ENCODE measurements at places on chromosomes 2 and 18.

DNA sequence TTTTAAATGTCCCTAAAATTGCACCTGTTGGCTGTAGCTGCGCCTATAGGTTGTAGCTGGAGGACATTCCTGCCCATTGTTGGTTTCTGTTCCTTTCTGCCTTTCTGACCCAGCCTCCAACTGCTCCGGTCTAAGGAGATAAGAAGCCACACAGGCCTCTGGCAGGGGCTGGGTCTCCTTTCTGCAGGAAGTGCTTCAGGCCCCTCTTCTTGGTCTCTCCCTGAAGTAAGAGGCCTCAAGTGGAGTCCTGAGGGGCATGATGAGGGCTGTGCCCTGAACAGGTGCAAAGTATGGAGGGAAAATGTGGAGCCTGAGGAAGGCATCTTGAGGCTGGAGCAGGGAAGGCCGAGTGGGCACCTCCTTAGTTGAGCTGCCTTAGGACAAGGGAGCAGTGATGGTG lies 10.4 kb upstream of the SFTPB start:
- no peak for DNase-seq

DNA sequence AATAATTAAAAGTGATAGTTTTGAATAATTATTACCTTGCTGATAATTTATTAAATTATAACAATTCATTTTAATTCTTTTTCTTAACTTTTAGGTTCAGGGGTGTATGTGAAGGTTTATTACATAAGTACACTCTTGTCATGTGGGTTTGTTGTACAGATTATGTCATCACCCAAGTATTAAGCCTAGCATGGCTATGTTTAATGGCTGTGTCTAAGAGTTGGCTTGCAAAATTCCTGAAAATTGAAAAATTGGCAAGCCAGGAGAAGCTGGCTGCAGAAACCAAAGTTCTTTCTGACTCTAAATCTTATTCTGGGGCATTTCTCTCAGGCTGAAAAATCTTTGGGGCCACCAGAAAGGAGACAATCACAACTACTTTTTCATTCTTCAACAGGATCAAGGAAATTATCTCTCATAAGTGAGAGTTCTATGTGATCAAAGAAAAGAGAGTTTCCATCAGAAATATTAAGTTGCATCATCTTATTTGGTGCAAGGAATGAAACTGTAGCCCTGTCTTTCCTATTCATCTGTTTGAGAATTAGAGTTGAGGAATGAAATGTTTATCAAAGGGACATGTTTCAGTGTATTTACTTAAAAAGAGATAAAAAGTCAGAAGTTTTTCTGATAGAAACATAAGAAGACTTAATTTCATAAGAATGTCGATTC lies 412.1 kb upstream of the CDH2 start:
- DNase-seq = no peak

DNA sequence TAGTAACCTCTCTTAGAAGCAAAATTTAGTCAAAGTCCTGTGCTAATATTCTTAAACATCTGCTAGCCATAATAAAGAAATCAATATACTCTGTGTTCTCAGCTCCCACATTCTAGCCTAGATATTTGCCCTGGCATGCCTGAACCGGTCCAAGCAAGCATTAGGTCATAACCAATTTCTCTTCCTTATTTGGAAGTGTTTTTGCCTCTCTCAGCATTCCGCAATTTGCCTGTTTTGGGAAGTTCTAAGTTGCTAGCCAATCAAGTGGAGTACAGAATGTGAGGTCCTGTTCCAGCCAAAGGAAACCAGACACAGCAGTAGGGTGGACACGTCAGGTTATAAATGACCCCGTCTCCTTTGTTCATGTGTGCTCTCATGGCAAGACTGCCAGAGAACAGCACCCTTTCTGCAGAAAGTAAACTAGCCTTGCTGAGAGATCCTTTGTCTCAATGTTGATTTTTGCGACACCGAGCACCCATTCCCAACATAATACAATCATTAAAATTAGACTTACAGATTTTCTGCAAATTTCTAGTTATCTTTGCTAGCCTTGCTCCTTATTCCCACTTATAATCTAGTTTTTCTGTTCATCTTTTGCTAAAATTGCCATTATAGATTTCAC lies 13.0 kb upstream of the SULT1C4 start:
- no peak for DNase-seq

- DNase-seq = no peak
Measured at GRCh38 chr2:234752966-234753365, 198.9 kb upstream of the SH3BP4 start.

DNA sequence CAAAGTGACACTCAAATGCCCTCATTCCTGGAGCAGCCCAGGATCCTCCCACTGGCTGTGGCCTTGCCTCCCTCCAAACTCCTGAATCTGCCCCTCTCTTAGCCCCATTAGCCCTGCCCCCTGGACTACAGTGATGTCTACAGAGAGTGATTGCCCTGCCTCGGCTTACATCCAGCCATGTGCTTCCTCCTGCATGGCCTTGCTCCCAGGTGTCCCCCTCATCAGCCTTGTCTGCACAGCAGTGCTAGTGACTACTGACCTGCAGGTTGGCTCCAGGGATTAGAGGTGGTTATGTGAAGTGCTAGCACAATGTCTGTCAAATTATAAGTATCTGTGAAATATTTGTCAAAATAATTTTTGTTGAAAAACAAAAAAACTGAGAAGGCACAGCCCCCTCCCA lies 259.1 kb upstream of the MYT1L start:
- DNase-seq = no peak

DNA sequence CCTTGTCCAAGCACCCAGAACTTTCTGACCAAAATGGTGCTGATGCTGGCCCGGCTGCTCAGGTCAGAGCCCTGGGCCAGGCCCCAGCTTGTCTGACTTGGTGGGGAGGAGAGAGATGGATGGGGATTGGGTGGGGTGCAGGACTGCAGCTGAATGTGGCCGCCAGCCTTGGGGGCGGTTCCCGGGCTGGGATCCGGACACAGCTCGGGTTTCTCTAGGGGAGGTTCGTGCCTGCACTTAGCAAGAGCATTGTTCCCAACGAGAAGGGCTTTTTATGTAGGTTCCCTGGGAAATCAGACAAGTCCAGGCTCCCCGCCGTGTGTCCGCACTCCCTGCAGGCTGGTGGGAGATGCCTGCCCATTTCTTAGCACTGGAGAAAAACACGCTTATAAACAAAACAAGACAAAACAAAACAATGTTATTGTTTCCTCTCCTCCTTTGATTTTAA lies 50.5 kb upstream of the HS6ST1 start:
- DNase-seq = no peak

DNA sequence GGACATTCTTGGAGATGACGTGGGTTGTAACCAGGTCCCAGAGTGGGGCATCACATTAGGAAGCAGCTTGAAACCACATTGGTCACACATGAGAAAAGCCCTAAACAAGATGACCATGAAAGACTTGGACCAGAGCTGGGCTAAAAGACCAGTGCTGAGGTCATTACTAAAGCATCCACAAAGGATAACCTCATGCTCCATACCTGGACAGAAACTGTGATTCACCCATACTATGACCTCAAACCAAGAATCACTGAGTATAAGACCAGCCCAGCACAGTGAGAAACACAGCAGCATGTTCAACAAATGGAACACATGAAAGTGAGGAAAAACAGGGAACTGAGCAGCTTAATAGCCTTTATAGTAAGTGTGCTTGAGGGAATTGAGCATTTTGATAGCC lies 635.5 kb upstream of the NETO1 start:
- DNase-seq = no peak

DNA sequence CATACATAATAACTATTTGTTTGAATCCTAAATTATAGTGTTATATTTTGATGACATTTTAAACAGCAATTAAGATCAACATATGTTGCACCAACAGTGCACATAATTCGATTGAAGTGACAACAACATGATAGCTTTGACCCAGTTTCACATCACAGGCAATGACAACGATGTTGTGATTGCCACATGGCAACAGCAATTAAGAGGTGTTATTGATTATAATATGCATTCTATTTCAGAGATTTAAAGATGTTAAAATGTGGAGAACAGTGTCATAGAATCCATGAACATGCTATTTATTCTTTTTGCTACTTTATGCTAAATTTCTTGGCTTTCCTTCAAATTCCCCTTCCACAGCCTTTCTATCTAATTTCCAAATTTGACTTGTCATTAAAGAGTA lies 68.3 kb upstream of the STAT1 start:
- no peak for DNase-seq

GRCh38 chr2:187922846-187923245 lies 368.6 kb upstream of the TFPI start:
- no peak for DNase-seq

- DNase-seq = peak; percentile 29
Measured at GRCh38 chr2:237870754-237871651, 11.6 kb downstream of the RAMP1 start.

- DNase-seq = no peak
Measured at GRCh38 chr2:240997141-240997855, 1.1 kb upstream of the SNED1 start.

- no peak for DNase-seq
Measured at GRCh38 chr18:37535968-37536367, 29.6 kb downstream of the CELF4 start.

- DNase-seq = peak; percentile 30
Measured at GRCh38 chr2:203688798-203689197, 17.6 kb upstream of the CD28 start.

GRCh38 chr2:239944694-239945551 lies 80.2 kb downstream of the NDUFA10 start:
- DNase-seq = peak; percentile 53

GRCh38 chr2:234932591-234933168 lies 19.1 kb upstream of the SH3BP4 start:
- DNase-seq = no peak

DNA sequence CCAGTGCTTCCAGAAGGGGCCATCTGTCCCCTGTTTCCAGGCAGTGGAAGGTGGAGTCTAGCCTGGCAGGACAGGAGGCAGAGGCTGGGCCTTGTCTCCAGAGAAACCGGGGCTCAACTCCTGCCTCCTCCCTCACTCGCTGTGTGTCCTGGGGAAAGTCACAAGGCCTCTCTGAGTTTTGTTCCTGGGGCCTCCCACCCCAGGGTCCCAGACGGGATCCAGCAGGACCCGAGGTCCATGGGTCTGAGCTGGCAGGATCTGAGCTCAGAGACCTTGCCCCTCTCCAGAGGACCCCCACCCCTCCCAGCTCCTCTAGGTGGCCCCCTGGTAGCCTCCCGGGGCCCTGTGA lies 72.2 kb upstream of the TAF1B start:
- no peak for DNase-seq

GRCh38 chr2:61006486-61007105 lies 10.9 kb upstream of the PEX13 start:
- no peak for DNase-seq

- DNase-seq = no peak
Measured at GRCh38 chr2:202769201-202769600, 102.4 kb downstream of the ICA1L start.

DNA sequence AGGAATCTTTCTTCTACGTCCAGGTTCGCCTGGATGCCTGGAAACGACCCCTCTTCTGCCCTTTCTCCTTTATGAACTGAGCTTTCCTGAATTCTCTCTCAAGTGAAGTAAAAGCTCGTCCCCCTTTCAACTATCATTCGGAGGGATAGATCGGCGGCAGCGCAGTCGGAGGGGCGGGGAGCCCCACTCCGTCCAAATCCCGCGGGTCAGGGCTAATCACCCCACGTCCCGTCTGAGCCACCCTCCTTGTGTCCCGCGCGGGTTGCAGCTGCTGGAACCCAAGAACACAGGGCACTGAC lies 367 bp downstream of the FBXO48 start:
- DNase-seq = no peak

DNA sequence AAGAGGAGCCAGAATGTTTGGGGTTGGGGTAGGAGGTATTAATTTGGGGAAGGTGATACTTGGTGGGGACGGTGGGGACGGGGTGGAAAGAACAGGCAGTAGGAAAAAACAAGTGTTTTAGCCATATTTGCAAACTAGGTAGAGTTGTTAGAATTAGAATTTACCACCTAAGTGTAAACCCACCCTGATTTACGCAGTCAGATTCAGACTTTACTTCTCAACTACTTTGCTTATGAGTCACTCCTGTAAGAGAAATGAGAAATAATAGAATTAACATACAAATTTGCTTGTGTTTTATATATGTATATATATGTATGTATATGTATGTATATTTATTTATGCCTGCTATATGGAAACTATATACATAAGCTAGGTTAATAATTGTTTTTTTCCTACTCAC lies 1168.2 kb upstream of the ZEB2 start:
- no peak for DNase-seq

GRCh38 chr2:64862623-64863022 lies 126.6 kb upstream of the SLC1A4 start:
- DNase-seq = peak; percentile 32

DNA sequence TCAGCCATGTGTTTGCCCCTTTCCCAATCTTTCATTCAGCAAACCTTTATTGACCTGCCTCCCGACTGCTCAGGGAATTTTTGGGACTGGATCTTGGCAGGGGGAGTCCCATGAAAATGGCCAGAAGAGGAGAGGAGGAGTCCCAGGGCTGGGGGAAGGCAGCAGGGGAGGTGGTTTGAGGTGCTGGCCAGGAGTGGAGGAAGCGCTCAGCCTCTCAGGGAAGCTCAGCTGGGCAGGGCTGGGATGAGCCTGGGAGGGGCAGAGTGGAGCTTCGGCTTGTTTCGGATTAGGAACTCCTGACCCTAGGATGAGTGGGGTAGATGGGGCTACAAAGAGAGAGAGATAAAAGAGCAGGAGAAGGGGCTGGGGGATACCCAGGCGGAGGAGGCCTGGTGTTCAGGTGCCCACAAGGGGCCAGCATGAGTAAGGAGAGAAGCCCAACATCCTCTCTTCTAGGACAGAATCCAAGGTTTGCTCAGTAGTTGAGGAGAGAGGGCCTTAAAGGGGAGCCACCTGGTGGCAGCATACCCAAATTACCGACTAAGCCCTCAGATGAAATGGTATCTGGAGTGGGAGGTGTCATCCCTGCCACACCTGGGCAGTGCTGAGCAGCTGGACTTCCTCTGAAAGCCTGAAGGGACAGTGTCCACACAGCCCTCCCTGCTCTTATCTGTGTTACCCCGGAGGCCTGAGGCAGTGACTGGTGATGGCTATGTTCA lies 91.1 kb downstream of the INHBB start:
- peak; percentile 67 for DNase-seq

DNA sequence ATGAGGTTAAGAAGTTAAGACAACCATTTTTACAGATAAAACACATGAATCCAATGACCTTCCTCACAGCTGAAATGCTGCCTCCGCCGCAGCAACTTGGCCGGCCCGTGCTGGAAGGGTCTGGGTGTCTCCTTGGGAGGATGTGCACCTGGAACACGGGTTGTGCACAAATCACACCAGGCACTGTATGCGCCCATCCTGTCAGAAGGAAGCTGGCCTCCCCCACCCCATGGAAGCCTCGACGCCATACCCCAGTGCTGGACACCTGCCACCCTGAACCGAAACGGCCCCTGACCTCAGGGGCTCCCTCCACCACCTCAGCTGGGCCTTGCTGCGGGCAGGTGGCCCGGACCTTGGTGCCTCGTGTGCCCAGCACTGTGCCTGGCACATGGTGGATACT lies 111.8 kb downstream of the PXDN start:
- DNase-seq = no peak

DNA sequence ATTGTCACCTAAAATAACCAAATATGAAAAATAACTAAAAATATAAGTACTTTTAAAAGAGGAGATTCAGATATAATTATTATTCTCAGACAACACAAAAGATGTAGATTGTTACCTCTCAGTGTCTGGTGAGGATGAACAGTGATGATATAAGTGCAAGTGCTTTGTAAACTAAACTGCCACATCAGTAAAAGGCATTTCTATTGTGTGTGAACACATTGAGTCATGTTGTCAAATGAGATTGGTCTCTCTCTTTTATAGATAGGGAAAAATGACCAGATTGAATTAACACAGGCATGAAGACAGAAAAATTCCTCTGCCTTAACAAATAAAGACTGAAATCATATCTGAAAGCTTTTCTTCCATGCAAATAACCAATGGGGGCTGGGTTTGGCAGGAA lies 182.4 kb upstream of the TMEFF2 start:
- no peak for DNase-seq
